ENCODE measurements at places on chromosomes 2 and 18.

DNA sequence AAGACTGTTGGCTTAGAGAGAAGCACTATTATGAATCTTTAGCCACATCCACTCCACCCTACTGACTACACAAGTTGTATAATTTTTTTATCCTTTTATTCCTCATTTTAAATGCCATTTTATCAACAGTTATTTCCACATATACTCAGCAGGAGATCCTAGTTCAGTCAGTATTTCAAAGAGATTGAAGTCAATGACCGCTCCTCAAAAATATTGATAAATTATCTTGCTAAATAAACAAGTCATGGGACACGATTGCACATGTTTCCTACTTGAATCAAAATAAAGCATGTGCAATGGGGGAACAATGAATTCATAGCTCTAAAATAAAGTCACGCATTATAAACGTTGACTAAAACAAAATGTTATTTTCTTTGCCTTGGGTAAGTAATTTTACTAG, 496.5 kb downstream of the LRRTM4 start:
- DNase-seq: no peak

DNA sequence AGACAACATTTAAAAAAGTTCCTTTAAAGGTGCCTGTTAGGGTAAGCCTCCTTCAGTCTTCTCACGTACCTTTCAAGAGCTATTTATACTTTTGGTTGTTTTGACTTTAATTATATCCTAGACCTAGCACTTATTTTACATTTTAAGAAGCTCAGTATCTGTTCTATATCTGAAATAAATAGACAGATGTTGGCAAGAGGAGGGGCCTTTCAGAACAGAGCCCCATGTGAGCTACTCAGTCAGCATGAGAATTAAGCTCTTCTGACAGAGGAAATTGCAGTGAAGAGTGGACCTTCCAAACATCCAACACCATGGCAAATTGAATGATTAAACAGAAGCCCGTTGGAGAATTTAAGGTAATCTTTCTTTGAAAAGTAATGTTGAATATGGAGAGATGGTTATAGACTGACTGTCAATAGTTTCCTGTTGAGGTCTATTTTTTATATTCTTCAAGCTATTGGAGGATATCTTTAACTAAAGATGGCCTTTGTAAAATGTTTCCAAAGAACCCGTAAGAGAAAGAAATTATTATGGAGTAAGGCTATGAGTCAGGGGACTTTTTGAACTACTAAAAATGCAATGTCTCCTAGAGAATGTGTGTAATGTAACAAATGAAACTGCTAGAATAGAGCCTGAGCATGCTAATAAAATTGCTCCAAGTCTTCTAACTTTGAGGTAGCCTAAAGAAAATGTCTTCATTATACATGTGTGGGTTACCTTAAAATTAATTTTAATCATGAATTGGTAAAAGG, 17.3 kb downstream of the NYAP2 start:
- DNase-seq: no peak

- no peak for DNase-seq
Observed at GRCh38 chr18:10234281-10234680, 220.2 kb upstream of the APCDD1 start.

- no peak for DNase-seq
Observed at GRCh38 chr18:48422947-48423378, 13.8 kb upstream of the ZBTB7C start.

DNA sequence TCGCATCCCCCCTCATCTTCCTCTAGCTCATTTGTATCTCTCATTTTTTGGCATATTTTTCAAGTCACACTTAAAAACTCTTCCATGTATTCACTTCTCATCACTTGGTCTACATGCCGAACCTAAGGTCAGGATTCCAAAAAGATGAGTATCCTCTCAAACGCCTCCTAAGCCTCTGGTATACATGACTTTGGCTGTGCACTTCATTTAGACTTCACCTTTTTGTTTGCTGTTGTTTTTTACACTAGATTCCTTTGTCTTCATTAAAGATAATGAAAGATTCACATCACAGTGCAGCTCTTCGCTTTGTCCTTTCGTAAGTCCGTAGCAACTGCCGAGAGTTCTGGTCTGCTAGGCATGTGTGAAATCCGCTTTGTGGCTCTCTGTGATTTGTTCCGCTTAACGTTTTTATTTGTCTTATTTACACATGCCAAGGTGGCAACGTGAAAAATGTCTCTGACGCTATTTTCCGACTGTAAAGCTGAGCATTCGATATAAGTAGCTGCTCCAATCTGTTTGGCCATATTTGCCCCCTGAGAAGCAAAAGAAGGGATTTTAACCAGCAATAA, 17.7 kb downstream of the RND3 start:
- DNase-seq: no peak

DNA sequence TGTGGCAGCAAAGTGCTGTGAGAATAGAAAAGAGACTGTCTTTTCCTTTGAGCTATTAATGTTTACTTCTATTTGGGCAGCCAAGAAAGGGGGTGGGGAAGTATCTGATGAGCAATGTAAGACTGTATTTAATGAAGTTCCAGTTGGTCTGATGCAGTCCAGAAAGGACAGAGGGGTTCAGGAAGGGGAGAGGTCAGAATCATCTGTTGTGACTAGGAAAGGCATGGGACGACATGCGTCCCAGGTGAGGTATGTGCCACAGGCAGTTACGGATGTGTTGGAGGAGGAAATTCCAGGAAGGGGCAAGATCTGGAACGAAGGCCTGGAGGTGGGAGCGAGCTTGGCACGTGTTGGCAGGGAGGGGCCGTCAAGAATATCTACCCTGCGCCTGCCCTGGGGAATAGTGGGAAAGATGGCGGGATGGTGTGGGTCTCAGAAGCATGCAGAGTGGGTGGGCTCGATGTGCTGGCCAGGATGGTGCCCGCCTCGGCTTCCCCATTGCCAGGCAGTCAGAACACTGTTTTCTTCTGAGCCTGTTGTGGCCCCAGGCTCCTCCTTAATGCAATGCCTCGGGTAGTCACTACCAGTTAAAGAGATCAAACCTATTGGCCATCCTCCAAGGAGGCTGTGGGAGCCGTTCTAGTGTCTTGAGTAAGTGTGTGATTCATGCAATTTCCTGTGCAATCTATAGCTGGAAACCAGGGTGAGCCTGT, 57.8 kb upstream of the TXNDC2 start:
- DNase-seq: no peak

DNA sequence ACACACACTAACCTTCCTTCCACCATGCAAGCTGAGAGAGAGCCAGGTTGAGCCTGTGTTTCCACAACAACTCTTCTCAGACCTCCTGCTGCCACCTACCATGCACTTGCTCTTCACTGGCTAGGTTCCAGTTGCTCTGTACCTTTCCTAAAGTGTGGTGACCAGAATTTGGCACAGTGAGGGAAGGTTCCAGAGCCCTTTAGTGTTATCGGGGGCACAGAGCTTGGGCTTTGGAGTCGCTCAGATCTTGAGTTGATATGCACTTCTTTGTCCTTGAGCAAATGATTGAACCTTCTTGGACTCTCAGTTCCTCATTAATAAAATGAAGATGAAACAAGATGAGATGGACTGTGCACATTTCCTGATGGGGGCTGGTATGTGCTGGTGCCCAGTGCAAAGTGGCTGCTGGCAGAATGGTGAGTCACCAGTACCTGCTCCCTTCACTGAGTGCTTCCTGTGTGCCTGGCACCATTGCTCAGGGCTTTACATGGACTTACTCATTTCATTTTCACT, 47.1 kb downstream of the NEDD4L start:
- DNase-seq: no peak

DNA sequence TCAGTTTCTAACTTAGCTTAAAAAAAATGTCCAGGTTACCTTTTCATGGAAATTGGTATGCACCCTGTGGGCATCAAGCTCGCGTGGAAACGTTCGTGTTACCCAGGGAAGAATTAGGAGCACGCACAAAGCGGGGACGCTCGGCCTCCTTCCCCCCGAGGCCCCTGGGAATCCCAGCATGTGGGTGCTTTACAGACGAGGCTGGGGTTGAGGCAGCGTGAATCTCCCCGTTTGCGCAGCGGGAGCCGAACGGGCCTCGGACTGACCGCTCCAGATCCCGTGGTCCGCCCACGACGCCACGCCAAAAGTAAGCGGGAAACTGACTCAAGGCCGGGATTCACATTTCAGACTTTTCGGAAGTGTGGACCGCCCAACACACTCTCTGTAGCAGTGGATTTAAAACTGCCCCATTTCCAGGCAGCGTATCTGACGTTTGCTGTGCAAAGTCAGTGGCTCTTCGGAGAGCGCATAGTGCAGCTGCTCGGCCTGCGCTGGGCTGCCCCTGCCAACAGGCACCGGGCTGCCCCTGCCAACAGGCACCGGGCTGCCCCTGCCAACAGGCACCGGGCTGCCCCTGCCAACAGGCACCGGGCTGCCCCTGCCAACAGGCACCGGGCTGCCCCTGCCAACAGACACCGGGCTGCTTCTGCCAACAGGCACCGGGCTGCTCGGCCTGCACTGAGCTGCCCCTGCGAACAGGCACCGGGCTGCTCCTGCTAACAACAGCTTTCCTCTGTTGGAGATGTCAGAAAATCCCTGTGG, 49.7 kb downstream of the SH3YL1 start:
- DNase-seq: no peak

GRCh38 chr2:14219306-14219705, 413.2 kb upstream of the LRATD1 start:
- no peak for DNase-seq

DNA sequence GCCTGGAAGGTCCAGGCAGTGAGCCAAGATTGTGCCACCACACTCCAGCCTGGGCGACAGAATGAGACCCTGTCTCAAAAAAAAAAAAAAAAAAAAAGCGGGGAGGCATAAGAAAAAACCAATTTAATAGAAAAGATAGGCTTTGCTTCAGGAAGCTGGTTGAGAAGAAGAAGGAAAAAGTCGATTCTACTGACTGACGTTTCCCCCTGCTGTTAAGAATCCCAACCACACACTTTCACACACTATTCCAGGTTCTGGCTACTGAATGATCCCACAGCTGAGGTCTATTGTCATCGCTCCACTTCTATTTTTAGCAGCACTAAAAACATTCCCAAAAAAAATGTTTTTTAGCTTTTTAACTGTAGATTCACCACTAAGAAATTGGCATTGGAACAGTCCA, 6.7 kb upstream of the CHCHD5 start:
- DNase-seq: no peak

GRCh38 chr18:75507636-75508035, 80.1 kb upstream of the SMIM21 start:
- no peak for DNase-seq

- no peak for DNase-seq
Observed at GRCh38 chr2:202693503-202693902, 58.7 kb downstream of the FAM117B start.

DNA sequence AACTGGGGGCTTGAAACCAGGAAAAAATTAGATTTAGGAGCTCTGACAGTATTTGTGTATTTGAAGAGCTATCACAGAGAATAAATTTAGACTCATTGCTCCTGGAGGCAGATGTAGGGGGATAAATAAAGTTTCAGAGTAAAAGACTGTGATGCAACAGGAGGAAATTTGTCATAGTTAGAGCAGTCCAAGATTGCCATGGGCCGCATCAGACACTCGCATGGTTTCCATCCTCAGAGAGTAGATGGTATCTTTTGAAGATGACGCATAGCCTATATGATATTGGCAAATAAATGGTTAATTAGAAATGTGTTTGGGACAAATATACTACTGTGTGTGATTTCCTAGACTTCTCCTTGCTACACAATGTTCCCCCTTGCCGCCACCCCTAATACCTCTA, 170.5 kb downstream of the FTCDNL1 start:
- no peak for DNase-seq

- DNase-seq: no peak
Observed at GRCh38 chr18:74290794-74291471, 830 bp downstream of the CYB5A start.
